CD8-positive, alpha-beta T cell (primary cell): ENCODE measurements at places on chromosomes 3 and 15. TPM values are rescaled to one million over a fixed set of nuclear protein-coding genes. Genes with fewer than 3 reads are reported as not detected.

Gene DUOXA2
- not detected for total RNA-seq

Gene MRAS
- not detected for total RNA-seq

Gene TRAT1
- 43.4 TPM for total RNA-seq

Gene GOLGA8G
- total RNA-seq: not detected

GRCh38 chr3:33299395-33300081 is 22.3 kb downstream of the FBXL2 start:
- no peak for DNase-seq

- no peak for DNase-seq
These were observed 746.8 kb downstream of the GRM7 start for GRCh38 chr3:7607676-7608075.
